ENCODE measurements at places on chromosomes 7 and 10.

DNA sequence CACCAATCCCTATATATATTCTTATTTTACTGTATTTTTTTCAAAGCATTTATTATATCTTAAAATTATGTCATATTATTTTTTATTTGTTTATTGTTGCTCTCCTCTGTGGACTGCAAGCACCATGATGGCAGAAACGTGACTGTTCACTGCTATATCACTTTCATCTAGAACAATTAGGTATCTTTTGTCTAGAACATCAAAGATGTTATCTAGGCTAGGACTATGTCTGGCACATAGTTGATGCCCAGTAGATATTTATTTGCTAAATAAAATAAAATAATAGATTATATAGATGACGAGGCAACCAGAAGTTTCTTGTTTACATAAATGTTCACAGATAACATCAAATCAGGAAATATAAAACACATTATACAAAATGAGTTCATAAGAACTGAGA is 12.4 kb upstream of the GPR158 start:
- DNase-seq = no peak

DNA sequence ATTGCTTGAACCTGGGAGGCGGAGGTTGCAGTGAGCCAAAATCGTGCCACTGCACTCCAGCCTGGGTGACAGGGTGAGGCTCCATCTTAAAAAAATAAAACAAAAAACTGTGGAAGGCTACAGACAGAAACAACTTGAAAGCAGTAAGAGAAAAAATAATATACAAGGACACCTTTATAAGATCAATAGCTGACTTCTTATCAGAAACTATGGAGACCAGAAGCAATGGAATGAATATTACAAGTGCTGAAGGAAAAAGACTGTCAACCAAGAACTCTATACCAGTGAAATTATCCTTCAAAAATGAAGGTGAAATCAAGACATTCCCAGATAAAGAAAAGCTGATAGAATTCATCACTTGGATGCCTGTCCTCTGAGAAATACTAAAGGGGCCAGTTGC is 49.0 kb downstream of the RBAK start:
- peak; percentile 74 for DNase-seq

- DNase-seq = no peak
These were observed 109.7 kb upstream of the PPIF start for GRCh38 chr10:79237454-79238157.

GRCh38 chr7:133071506-133071905 is 10.4 kb downstream of the CHCHD3 start:
- no peak for DNase-seq

GRCh38 chr10:81733542-81733941 is 141.5 kb upstream of the NRG3 start:
- DNase-seq = no peak

DNA sequence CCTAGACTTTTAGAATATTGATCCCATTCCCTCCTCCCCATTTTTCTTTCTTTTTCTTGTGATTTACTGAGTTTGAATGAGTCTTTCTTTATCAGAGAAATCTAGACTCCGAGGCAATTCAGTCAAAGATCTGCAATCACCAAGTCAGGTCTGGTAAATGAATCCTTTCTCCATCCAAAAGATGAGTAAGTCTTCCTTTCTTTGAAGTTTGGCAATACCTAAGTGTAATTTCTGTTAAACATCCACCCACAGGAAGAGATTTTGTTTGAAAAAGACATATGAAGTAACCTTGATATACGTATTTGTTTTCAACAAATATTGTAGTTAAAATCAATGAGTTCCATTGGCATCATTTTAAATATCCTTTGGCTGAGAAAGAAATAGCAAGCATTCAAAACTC is 58.3 kb downstream of the SLC39A12 start:
- no peak for DNase-seq

DNA sequence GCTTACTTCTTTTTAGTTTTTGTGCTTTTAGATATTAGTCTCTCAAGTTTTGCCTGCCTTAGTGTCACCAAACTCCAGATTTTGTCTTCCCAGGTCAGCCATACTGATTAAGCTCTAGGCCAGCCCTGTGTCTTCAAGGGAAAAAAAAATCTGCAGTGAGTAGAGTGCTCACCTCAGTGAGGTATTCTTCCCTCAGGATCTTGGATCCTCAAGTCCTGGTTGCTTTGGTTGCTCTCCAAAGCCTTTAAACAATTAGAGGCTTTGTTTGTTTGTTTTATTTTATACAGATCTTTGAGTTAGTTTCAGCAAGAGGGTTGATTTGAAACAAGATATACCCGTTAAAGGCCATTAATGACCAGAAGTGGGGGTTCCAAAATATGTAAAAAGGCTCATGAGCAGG is 165.2 kb downstream of the GPR158 start:
- no peak for DNase-seq

DNA sequence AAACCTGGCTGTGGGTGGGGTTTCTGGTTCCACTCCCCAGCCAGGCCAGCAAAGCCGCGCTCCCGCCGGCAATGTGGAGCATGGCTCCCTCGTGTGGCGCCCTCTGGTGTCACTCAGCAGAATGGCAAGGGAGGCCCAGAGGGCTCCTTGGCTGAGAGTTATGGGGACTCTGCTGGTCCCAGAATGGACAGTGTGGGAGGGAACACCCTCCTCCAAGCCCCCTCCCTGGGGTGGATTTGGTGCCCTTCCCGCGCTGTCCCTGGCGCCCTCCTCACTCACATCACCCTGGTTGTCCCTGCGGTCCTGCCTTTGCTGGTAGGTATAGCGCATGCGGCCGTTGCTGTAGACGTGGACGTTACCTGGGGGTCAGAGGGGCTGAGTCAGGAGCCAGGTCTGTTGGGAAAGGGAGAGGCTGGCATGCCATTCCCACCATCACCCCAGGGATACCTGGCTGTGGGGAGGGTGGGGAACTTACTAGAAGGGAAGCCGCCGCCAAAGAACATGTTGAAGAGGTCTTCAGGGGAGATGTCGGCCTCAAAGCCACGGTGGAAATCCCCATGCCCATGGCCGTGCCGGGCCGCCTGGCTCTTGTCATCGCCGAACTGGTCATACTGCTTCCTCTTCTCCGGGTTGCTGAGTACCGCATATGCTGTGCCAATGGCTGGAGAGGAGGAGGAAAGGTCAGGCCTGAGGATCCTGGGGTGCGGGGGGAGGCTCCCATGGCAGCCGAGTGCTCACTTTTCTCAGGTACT is 14.0 kb downstream of the DNAJB12 start:
- DNase-seq = no peak

- no peak for DNase-seq
These were observed 31.2 kb upstream of the KCTD7 start for GRCh38 chr7:66597461-66597860.

GRCh38 chr7:41881331-41882130 is 178.6 kb upstream of the INHBA start:
- DNase-seq = no peak

DNA sequence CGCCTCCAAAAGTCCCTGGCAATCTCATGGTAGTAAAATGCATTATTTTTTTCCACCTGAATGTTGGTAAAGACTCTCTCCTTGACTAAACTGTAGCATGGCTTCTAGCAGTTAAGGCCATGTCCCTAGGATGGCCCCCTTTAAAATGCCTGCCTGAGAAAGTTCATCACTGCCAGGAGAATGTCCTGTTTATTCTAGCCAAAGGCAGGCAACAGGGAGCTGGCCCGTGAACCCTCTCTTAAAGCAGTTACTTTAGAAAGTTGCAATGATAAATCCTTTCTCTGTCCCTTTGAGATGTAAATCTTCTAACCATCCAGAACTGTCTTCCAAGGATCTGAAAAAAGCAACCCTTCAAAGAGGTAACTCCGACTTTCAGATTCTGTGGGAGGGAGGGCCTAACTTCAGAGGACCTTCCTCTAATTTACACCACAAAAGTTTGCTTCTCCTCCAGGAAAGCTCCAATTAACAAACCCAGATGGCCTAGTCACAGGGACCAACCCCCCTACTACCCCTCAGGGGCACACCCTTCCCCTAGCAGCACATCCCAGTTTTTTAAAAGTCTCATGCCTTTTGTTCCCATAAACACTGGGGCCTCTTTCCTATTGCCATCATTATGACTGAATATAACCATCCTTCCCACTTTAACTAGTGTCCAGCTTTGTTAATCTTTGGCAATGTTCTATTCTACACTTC is 5.5 kb downstream of the DNTT start:
- DNase-seq = no peak

DNA sequence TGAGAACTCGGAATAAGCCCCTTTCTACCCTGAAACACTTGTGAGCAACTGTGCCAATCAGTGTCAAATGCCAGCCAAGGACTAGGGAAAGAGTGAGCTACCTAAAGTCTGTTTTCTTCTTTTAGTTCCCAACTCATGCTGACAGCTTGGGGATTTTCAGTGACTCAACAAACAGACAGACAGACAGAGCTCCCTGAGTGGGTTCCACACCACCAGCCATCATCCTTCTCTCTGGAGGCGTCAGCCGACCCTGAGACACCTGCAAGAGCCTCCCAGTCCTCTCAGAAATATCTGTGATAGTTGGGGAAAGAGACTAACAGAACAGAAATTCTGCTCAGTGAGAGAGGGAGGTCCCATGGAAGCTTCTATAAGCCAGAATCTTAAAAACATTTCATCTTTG is 49.5 kb downstream of the GATA3 start:
- no peak for DNase-seq

DNA sequence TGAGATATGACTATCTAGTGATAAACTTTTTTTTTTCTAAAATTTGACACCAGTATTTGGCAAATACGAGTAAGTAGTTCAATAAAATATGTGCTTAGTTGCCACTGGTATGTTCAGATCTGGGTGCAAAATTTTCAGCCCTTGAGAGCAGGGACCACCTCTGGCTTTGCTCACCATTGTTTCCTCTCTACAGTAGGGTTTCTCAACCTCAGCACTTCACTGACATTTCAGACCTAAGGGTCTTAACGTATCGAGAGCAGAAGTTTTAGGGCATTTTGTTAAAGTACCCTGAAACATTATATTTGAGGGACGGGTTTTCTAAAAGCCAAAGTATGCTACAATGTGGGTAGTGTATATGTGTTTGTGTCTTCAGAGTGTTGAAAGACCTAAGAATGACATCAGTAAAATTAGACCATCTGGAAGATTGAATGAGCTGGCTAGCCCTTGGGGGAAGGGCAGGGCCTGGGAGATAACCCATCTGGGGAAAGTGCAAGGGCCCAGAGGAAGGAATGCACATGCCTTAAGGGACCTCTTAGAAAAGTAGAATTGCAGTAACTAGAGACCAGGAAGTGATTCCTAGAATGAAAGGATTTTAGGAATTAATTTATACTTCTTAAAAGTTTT is 11.8 kb downstream of the BZW2 start:
- no peak for DNase-seq
